CD4-positive, alpha-beta memory T cell (primary cell): ENCODE measurements at places on chromosomes 7 and 10.

- DNase-seq, result no peak
Measured at GRCh38 chr10:34535872-34536271, 279.2 kb downstream of the PARD3 start.

DNA sequence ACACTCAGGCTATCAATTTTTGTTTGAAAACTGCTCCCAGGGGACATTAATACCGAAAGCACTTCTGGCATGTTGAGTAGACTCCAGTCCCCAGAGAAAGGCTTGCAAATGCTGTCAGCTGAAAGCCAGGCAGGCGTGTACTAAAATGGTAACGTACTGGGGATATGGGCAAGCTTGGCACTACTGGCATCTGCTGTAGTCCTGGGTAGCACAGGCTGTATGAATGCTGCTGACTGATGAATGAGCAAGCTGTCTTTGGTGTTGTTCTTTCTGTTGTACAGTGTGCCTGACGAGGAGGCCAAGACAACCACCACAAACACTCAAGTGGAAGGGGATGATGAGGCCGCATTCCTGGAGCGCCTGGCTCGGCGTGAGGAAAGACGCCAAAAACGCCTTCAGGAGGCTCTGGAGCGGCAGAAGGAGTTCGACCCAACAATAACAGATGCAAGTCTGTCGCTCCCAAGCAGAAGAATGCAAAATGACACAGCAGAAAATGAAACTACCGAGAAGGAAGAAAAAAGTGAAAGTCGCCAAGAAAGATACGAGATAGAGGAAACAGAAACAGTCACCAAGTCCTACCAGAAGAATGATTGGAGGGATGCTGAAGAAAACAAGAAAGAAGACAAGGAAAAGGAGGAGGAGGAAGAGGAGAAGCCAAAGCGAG is 53.5 kb upstream of the AGBL3 start:
- DNase-seq, result no peak

DNA sequence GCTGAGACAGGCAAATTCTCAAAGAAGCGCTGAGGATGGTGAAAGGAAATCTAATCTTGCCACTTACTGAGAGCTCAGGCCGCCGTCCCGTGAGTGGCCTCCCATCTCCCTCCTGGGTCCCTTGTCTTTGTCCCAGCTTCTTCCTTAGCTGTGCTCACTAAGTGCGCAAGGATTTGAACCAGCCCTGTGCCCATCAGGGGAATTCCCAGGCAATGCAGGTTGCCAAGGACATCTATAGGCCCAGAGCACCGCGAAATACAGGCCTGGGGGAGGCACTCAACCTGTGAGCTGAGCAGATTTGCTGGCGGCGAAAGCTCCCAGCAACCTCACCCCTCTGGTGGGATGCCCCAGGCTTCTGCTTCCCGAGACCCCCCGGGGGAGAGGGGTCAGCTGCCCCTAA is 64.8 kb downstream of the OAT start:
- no peak for DNase-seq

- DNase-seq, result no peak
Measured at GRCh38 chr10:17077346-17077781, 52.2 kb downstream of the CUBN start.

- no peak for DNase-seq
Measured at GRCh38 chr7:11434366-11434765, 397.6 kb downstream of the THSD7A start.

DNA sequence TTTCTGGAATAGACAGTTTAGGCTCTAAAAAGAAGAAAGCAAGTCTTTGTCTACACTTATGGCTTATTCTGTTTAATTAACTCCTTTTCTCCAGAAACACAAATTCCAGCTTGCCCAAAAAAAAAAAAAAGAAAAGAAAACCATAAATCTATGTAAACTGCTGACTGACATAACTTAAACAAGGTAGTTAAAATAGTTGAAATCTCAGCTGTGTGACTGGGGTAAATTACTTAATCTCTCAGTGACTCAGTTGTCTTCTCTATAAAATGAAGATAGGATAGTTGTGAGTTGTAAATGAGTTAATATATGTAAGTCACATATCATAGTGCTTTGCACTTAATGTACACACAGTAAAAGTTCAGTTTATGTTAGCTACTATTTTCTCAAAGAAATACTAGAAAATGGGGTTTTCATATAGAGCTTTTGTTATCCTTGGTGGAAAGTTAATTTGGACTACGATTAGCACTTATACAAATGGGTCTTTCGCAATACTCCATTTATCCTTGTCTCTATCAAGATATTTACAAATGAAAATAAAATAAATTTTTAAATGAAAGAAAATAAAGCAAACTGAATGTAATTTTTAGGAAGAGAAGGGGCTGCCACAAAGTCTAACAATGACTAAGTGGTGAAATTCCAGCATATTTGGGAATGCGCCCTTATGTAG is 200.9 kb downstream of the MBL2 start:
- DNase-seq, result no peak

DNA sequence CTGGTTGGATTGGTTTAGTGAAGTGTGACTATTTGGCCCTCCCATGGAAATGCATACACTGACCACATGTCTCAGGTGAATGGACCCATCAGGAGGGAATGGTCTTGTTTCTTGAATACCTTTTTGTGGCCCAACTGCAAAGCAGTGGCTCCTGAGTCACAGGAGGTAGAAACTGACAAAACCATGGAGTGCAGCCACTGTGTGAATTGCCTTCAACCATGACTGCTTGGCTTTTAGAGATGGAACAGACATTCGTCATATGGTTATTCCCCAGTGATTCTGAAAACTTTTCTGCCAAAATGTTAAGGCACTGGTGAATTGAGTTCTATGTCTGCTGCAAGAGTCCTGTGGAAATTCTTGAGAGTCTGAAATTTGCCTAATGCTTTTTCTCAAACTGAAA is 64.7 kb downstream of the CDK14 start:
- no peak for DNase-seq

DNA sequence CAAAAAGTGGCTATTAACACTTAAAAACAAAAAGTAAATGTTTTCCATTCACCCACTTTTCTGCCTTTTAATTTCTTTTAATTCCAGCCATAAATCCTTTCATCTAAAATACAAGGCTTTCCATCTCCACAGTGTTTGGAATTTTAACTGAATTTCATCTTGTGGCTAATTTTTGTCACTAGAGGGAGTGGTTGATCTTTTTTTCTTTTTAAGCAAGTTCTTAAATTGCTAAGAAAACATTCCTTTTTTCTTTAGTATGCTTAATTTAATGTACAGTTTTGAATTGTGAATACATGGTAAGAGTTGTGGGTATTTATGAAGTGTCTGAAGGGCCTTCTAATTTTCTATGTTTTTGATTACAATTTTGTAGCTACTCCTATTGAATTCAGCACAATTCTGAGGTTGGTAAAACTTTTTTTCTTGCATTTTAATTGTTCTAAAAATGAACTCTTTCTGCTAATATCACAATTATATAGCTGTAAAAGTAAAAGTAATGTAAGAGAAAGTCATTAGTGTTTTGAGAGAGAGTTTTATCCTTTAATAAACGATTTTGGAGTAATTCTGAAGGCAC is 54.9 kb upstream of the ANK3 start:
- DNase-seq, result no peak

GRCh38 chr7:141575164-141575563 is 24.0 kb downstream of the AGK start:
- DNase-seq, result no peak

- DNase-seq, result no peak
Measured at GRCh38 chr10:116838143-116838725, 11.1 kb upstream of the ENO4 start.

DNA sequence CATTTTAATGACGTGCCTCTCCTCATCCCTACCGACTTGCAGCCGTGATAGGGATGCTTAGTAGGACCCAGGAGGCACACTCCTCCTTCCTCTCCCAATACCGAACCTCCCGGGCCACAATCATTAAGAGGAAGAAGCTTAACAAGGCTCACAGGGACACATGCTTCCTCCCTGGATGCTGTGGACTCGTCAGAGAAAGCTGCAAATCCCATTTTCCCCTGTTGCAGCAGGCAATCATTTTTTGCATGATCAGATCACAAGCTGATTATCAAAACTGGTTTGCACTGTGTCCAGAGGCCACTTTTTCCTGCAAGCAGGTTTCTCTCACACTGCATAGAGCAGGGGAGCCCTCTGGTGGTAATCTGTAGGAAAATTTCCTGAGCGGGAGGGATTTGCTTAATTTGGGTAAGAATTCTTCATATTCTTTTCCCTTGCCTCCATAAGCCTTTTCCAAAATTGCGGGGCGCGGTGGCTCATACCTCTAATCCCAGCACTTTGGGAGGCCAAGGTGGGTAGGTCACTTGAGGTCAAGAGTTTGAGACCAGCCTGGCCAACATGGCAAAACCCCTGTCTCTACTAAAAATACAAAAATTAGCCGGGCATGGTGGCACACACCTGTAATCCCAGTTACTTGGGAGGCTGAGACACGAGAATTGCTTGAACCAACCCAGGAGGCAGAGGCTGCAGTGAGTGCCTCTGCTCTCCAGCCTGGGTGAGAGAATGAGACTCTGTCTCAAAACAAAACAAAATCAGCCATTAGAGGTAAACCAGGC is 16.1 kb upstream of the LAMB4 start:
- DNase-seq, result no peak

DNA sequence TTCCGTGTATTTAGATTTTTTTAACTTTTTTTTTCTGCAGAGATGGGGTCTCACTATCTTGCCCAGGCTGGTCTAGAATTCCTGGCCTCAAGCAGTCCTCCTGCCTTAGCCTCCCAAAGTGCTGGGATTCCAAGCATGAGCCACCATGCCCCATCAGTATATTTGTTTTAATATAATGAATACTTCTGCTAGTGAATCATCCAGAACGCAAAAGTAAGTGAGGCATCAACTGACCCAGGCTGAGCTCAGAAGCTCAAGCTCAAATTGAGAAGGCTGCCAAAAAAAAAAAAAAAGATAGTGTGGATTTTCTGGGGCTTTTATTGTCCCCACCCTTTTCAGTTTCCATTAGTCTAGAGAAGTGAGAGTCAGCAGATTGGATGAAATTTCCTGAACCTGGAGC is 39.0 kb upstream of the TECTB start:
- DNase-seq, result no peak

- DNase-seq, result peak; percentile 80
Measured at GRCh38 chr7:23273141-23273599, 26.0 kb upstream of the MALSU1 start.

- DNase-seq, result no peak
Measured at GRCh38 chr10:88848499-88848898, 3.1 kb downstream of the ANKRD22 start.

DNA sequence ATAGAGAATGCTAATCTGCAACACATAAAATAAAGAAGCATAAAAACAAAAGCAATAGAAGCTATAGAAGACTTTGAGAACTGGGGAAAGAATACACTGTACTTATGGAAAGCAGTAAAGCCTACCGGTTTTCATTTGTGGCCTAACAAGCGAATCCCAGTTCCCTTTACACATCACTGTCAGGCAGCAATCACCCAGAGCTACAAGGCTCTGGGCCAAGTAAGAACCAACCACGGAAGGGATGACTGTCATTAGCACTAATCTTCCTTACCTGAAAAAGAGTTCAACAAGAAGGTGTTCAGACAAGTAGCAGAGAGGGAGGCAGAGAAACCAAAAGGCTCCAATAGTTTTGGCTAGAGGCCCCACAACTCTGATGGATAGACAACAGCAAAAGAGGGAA is 15.0 kb downstream of the CCDC6 start:
- no peak for DNase-seq

DNA sequence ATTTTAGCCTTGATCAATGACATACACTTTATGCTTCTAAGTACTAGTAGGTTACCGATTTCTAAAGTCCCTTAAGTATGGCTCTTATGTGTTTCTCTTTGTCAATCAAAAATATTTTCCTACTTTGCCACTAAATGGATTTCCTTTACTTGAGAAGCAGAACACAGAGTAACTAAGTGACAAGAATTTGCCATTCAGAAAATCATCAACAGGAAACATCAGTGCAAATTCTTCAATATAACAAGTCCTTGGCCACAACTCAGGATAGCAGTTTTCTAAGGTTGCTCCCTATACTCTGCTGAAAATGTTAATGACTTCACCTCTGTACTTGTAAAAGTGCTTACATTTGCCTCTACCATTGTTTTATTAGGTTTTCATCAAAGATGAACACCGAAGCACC is 239.6 kb upstream of the SLC26A5 start:
- no peak for DNase-seq

- DNase-seq, result no peak
Measured at GRCh38 chr7:73447121-73447733, 13.6 kb downstream of the FZD9 start.

DNA sequence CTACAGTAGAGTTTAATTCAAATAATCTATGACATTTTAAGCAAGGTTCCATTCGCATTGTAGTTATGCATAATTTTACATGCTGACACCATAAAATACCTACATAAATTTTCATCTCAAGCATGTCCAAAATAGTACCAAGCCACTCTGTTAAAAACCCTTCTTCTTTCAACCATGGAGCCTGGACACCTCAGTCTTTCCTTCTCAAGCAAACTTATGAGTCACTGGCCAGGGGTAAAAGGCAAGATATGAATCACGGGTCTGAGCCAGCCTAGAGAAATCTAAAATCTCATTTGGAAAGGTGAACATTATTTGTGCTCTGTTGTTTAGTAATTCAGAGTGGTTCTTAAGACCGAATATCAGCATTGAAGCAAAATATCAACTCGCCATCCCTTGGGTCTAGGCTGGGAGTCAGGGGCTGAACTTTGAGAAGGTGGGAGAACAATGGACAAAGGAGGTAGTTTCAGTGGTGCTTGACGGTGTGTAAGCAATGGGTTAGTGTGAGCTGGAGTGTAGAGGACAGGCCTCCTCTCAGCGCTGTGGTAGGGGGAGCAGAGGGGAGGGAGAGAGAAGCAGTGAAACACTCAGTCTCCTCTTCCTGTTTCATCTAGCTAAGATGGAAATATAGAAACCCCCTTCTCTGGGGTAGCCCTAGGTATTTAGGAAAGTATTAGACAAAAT is 19.1 kb upstream of the GPAM start:
- DNase-seq, result no peak
